Muscle of back (tissue), 13 donors: ENCODE measurements at places on chromosomes 16 and 17. TPM values are rescaled to one million over a fixed set of nuclear protein-coding genes. Genes with fewer than 3 reads are reported as not detected.

- DNase-seq, result no peak
Measured at GRCh38 chr17:75876190-75876937, 2.0 kb downstream of the TRIM47 start.

SP2 gene
- polyA plus RNA-seq, result 13.3 TPM

DNA sequence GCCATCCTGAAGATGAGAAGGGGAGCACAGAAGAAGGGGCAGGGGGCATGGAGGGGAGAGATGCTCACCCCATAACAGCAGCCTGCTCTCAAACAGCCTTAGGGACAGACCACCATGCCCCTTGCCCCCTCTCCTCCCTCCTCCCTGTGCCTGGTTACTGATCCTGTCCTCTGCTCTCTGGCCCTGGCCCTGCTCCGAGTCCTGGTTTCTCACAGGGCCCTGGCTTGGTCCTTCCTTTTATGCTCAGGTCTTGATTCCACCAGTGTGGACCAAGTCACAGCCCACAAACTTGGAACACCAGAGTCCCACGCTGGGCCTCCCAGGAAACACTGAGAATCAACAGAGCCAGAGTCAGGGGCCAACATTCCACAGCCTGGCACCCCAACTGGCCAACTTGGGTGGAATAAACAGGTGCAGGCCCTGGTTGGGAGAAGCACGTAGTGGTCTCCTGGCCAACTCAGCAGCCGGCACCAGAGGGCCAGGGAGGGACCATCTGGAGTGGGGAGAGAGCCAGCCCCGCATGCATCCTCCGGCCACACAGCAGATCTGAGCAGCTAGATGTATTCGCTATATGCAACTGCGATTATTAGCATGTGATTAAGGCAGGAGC is 44.9 kb upstream of the CDC42EP4 start:
- no peak for DNase-seq

GRCh38 chr17:41406205-41406604 is 8.8 kb upstream of the KRT31 start:
- DNase-seq, result no peak

NUPR1 gene
- polyA plus RNA-seq, result 55.6 TPM

AGRP gene
- not detected for polyA plus RNA-seq

CD300H gene
- not detected for polyA plus RNA-seq

- DNase-seq, result no peak
Measured at GRCh38 chr17:36647636-36648035, 46.3 kb downstream of the MRM1 start.

- DNase-seq, result no peak
Measured at GRCh38 chr16:24357511-24357910, 101.4 kb downstream of the CACNG3 start.

GRCh38 chr16:4904108-4904941 is 32.6 kb downstream of the PPL start:
- no peak for DNase-seq

- no peak for DNase-seq
Measured at GRCh38 chr17:413016-413350, 60.4 kb upstream of the RPH3AL start.

KCNAB3 gene
- 5.0 TPM for polyA plus RNA-seq

- DNase-seq, result peak; percentile 11
Measured at GRCh38 chr16:21033704-21034103, 116.9 kb downstream of the DNAH3 start.

KRT25 gene
- not detected for polyA plus RNA-seq

- no peak for DNase-seq
Measured at GRCh38 chr16:57818377-57819064, 16.2 kb upstream of the KIFC3 start.

DNA sequence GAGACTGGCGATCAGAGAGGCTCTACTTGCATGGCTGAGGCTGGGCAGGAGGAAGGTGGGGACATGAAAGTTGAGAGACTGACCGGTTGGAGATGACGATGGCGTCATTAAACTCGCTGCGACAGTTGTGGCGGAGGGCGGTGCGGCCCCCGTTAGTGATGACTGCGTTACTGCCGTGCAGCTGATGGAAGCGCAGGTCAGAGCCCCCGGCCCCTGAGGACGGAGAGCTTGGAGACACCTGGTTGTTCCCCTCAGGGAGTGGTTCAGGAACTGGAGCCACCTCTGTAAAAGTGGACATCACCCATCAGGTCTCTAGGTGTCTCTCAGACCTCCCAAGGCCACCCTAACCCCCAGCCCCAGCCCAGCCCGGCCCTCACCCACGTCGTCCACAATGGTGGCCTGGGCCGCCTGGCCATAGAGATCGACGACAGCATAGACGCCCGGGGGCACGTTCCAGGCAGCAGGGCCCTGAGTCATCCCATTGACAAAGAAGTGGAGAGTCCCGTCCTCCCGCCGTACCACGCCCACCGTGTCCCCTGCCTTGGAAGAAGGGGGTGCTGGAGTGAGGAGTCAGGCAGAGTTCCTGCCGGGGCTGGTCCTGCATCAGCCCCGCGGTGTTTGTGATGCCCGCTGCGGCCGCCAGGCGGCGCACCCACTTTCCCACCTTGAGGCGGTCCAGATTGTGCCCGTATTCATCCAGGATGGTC is 5.3 kb downstream of the NEURL4 start:
- no peak for DNase-seq

- DNase-seq, result no peak
Measured at GRCh38 chr16:11696266-11697012, 28.2 kb downstream of the SNN start.

SPDYE4 gene
- polyA plus RNA-seq, result 0.62 TPM

GRCh38 chr17:61335845-61336655 is 63.6 kb upstream of the TBX2 start:
- peak; percentile 58 for DNase-seq

ZSCAN10 gene
- 0.29 TPM for polyA plus RNA-seq

DNA sequence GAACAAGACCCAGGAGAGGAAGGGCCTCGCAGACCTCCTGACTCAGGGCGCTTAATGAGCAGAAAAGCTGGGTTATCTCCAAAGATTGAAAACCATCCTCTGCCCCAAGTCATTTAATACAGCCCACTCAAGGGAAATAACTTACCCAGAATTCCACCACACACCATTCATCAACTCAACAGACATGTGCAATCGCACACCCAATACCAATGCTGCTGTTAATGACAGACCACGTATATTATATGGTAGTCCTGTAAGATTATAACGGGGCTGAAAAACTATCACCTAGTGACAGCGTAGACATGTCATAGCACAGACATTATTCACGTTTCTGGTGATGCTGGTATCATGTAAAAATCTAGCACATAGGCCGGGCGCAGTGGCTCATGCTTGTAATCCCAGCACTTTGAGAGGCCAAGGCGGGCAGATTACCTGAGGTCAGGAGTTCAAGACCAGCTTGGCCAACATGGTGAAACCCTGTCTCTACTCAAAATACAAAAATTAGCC is 52.5 kb upstream of the HELZ start:
- no peak for DNase-seq

ZDHHC1 gene
- 18.3 TPM for polyA plus RNA-seq

IST1 gene
- polyA plus RNA-seq, result 197 TPM

TEX19 gene
- not detected for polyA plus RNA-seq

DNA sequence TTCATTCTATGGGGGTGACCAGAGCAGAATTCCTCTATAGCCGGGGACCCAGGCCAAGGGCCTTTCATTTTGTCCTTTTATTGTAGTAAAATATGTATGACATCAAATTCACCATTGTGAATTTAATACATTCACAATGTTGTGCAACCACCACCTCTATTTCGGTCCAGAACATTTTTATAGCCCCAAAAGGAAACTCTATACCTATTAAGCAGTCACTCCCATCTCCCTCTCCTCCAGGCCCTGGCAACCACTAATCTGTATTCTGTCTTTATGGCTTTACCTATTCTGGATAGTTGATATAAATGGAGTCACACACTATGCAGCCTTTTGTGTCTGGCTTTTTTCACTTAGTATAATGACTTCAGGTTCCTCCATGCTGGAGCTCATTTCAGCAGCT is 9.7 kb upstream of the TNS4 start:
- DNase-seq, result no peak

CCL5 gene
- polyA plus RNA-seq, result 0.63 TPM

DNA sequence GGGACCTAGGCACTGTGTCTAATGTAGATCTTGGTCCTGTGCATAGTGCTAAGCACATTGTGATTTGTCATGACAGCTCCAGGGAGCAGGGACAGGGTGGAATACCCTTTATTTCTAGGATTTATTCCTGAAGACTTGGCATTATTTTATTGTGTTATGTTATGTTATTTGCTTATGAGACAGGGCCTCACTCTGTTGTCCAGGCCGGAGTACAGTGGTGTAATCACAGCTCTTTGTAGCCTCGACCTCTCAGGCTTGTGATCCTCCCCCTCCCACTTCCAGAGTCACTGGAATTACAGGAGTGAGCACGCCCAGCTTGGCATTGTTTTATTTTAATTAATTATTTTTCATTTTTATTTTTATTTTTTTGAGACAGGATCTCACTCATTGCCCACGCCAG is 40.5 kb upstream of the USP7 start:
- DNase-seq, result no peak

NPIPB9 gene
- polyA plus RNA-seq, result 1.2 TPM

PLXDC1 gene
- polyA plus RNA-seq, result 7.3 TPM

GRCh38 chr17:9016941-9017552 is 4.3 kb upstream of the NTN1 start:
- DNase-seq, result no peak

PPM1E gene
- polyA plus RNA-seq, result 1.8 TPM

DNA sequence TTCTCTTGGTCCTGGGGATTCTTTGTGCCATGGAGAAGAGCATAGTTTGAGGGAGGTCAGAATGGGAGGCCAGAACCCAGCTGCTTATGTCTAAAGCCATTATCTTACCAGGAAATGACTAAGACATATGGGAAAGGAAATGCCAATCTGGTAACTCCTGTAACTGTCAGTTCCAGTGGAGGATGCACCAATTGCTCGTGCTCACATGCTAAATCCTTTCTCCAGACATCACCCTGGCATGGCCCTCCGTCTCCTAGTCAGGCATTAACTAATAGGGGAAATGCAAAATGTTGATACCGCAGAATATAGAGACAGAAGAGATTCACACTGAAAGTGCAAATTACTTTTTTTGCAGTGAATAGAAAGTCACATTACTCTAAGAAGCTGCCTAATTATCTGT is 255.6 kb upstream of the HSBP1 start:
- no peak for DNase-seq

DNA sequence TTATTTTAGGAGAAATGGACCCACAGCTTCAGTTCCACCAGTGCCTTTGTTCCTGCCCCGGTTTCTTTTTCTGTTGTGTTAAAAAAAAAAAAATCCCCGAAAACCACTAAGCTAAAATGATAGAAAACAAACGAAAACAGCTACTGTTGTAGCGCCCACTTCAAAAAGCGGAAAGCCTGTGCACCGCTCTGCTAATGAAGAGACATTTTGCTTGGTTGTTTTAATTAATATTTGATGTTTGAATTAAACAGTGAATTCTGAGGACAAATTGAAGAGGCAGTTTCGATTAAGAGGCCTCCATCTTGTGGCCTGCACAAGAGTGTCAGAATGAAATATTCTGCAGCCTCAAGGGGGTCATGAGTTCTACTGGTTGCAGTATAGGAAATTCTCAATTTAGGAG is 186.7 kb downstream of the RPTOR start:
- DNase-seq, result no peak

DNA sequence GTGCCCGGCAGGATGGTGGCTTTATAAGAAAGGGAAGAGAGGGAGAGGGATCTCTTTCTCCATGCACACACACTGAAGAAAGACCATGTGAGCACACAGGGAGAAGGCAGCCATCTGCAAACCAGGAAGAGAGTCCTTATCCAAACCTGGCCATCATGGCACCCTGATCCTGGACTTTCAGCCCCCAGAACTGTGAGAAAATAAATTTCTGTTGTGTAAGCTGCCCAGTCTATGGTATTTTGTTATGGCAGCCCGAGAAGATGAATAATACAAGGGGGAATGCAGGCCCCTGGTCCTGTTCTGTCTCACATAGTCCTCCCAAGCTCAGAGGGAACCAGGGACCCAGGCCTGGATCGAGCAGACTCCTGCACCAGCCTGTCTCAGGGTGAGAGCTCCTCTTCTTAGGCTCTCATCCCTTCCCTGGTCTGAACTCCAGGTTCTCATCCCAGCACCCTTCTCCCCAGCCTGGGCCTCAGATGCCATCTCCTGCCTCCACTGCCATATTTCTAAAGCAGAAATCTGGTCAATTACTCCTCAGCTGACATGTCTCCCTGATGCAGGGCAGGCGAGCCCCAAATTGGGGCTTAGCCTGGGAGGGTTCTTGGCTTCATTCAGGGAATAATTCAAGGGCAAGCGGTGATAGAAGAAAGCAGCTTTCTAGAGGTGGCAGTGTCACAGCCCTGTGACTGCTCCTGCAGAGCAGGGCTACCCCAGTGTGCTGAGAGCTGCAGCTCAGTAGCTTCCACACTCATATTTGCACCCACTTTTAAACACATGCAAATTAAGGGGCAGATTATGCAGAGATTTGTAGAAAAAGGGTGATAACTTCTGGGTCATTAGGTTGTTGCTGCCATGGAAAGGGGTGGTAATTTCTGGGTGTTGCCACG is 28.8 kb downstream of the IGFBP4 start:
- DNase-seq, result no peak

DNA sequence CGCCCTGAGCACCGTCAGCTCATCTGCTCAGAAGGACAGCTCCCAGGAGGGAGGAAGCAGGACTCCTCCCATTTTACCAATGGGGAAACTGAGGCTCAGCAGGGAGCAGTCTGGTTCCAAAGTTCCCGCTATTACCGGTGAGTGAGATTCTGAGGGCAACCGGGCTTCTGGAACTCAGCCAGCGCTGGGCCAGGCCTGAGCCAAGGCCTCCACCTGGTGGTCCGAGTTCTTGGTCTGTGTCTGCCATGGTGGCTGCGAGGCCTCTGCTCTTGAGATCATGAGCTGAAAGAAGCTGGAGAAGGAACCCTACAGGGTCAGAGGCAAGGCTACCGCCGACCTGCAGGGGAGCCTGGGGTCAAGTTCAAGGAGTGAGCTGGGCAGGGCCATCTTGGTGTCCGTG is 110.8 kb upstream of the GSE1 start:
- no peak for DNase-seq

PLA2G10 gene
- polyA plus RNA-seq, result 0.44 TPM

- no peak for DNase-seq
Measured at GRCh38 chr17:76685846-76686245, 24.9 kb downstream of the MXRA7 start.

DNA sequence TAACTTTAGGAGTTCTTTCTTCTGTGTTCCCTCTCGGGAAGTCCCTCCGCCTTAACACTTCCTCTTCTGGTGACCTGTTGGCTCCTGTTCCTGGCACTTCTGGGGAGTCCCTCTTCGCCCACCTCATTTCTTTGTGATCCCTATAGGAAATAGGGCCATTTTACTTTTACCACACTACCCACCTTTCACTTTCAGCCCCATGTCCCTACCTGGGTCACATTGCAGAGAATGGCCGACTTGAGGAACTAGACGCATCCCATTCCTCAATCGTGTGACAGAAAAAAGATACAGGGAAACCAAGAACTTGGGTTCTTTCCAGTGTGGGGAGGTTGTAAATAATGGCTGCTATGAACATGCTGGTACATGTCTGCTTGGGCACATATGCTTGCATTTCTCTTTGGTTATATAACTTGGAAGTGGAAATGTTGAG is 6.6 kb downstream of the IL21R start:
- DNase-seq, result no peak

ADAMTS18 gene
- polyA plus RNA-seq, result 4.5 TPM

CES4A gene
- 7.0 TPM for polyA plus RNA-seq

- no peak for DNase-seq
Measured at GRCh38 chr16:87746178-87746577, 19.6 kb downstream of the KLHDC4 start.
